ENCODE measurements at places on chromosomes 16 and 17. TPM values are rescaled to one million over a fixed set of nuclear protein-coding genes. Genes with fewer than 3 reads are reported as not detected.

DNA sequence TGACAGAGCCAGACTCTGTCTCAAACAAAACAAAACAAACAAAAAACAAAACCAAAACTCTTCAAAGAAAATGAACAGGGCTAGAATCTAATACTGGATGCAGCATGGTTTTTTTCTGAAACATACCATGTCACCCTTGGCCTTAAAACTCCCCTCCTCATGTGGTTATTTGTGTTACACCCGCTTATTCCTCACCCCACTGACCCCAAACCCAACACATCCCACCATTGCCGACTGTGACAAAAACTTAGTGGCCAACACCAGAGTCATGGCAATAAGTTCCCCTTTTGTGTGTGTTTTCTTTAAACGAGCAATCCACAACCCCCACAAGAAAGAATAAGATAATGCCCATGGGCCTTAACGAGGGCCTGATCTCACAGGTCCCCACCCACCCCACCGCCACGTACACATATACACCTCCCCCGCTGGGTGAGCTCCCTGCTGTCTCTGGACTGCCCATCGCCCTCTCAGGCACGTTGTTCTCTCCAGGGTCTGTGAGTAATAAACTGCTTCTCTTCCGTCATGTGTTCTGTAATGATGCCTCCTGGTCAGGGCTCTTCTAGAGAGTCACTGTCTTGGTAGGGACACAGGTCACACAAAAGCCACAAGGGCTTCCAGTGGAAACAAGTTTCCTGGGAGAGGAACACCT, 16.8 kb upstream of the ENGASE start:
- no peak for DNase-seq

- no peak for DNase-seq
Observed at GRCh38 chr17:75542728-75543336, 17.3 kb downstream of the LLGL2 start.

DNA sequence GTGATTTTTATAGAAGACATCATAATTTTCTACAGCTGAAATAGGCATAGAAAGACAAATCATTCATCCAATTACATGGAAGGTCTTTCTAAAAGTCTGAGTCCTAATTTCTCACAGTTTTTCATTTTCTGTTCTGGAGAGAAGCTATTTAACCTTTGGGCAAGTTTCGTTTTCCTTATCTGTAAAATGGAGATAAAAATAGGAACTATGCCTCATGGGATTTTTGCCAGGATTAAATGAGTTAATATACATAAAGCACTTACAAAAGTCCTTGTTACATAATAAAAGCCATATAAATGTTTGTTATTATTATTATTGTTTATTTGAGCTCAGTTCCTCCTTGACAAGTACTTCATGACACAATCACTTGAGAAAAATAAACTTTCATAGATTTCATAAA, 121.4 kb downstream of the SKAP1 start:
- no peak for DNase-seq

The CACNG4 gene
- 0.05 TPM for total RNA-seq

Measured in myocyte (in vitro differentiated cells).